Activated CD4-positive, alpha-beta T cell treated with anti-CD3 and anti-CD28 coated beads for 24 hours (primary cell): ENCODE measurements at places on chromosomes 1 and 21.

- no peak for DNase-seq
These were observed 4.1 kb upstream of the REG4 start for GRCh38 chr1:119815361-119815760.

- DNase-seq = no peak
These were observed 30.6 kb upstream of the CACNA1E start for GRCh38 chr1:181452746-181453145.

DNA sequence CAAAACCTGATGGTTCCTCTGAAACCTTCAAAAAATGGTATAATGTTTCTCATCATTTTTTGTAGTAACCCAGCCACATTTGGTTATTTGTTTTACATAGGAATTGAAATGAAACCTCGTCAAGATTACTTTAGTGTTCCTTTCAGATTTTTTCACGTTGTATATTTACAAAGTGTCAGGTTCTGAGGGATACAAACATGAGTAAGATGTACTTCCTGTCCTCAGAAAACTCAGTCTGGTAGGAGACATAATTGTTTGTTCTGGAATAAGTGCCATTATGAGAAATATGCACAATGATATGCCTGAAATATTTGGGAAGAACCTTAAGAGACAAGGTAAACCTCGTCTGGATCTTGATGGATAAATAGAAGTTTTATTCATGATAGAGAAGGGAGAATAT, 145.5 kb downstream of the USP25 start:
- DNase-seq = no peak

- DNase-seq = no peak
These were observed 59.0 kb downstream of the RUSC1 start for GRCh38 chr1:155379631-155380090.

GRCh38 chr1:150558761-150559655, 9.8 kb downstream of the ADAMTSL4 start:
- no peak for DNase-seq

DNA sequence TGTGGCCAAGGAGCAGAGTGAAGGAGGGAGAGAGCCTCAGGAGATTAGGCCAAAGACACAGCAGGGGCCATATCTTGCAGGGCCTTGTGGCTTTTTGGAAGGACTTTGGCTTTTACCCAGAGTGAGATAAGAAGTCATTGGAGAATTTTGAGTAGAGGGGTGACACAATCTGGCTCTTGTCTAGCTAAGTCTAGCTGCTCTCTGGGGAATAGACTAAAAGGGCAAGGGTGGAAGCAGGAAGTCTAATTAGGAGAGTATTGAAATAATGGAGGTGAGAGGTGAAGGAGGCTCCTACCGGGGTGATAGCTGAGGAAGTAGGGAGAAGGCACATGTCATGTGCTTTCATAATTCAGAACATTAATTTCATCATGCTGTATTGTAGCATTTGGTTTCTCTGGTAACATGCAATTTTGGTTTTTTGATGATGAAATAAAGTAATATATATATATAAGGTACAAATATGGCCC, 34.3 kb upstream of the KCNA3 start:
- DNase-seq = no peak

DNA sequence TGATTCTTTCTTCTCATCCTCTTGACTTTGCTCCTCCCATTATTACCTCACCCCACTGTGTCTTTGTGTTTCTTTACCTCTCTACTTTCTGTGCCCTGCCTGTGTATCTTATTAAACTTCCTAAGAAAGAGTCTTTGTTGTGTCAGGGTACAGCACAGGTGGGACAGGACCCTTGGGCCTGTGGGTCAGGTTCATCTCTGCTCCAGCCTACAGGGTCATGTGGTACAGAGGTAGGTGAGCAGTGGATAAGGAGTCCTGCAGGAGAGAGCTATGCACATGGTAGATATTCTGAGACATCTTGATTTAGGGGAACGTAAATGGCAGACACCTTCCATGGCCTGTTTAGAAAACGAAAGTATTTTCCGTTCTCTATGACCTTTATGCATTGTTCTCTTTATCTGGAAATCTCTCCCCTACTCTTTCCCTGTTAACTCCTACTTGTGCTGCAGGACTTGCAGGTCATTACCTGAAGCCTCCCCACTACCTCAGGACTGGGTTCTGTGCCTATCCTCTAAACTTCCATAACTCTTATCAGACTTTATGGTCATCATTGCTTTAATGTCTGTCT, 9.9 kb downstream of the GIPC2 start:
- DNase-seq = no peak

- no peak for DNase-seq
These were observed 32.3 kb downstream of the VWA5B1 start for GRCh38 chr1:20322825-20323612.

DNA sequence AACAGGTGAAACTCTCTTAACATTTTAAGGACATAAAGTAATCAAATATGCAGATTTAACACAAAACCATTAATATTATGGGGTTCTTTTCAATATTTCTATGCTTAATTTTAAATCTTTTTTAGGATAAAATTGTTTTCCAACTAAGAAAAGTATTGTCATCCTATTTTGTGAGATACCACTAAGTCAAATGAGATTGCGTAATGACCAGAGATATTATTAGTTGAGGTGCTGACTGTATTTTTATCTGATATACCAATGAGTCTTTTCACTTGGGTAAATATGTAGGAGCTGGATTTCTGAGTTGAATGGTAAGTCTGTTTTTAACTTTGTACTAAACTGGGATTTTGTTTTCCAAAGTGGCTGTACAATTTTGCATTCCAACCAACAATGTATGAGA, 25.4 kb downstream of the LEPR start:
- DNase-seq = no peak

GRCh38 chr1:161885003-161885402, 118.9 kb downstream of the ATF6 start:
- no peak for DNase-seq

GRCh38 chr1:84758968-84759491, 68.8 kb upstream of the SSX2IP start:
- DNase-seq = no peak

GRCh38 chr1:2449636-2450454, 26.2 kb upstream of the PLCH2 start:
- DNase-seq = no peak

DNA sequence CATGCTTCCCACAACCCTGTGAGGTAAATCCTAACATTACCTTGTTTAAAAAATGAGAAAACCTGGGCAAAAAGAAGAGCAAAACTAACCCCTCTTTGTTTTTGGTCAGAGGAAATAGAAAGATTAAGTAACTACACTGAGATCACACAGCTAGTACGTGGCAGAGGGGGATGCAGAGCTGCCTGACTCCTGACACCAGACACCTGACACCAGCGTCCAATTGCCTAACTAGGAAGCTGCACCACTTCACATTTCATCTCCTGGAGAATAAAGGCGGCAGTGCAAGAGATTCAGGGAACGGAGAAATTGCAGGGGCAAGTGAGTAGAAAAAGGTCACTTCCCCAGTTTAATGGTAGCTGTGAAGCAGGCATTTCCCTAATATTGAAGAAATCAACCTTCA, 229.3 kb upstream of the PTBP2 start:
- DNase-seq = no peak
